ENCODE measurements at places on chromosomes 3 and 15. TPM values are rescaled to one million over a fixed set of nuclear protein-coding genes. Genes with fewer than 3 reads are reported as not detected.

C2CD4A gene
- polyA plus RNA-seq, result not detected

SEMA3B gene
- 0.28 TPM for polyA plus RNA-seq

AQP9 gene
- not detected for polyA plus RNA-seq

STX19 gene
- polyA plus RNA-seq, result 38.6 TPM

SLC24A5 gene
- polyA plus RNA-seq, result 0.47 TPM

ISL2 gene
- polyA plus RNA-seq, result not detected

BNIP2 gene
- 14.7 TPM for polyA plus RNA-seq
